Left cardiac atrium (tissue), 4 donors: ENCODE measurements at places on chromosomes 5 and 9. TPM values are rescaled to one million over a fixed set of nuclear protein-coding genes. Genes with fewer than 3 reads are reported as not detected.
A peak's percentile ranks its signal among the peaks of the same experiment; 100 is the strongest.

SLC6A7 gene
- total RNA-seq, result not detected

DNA sequence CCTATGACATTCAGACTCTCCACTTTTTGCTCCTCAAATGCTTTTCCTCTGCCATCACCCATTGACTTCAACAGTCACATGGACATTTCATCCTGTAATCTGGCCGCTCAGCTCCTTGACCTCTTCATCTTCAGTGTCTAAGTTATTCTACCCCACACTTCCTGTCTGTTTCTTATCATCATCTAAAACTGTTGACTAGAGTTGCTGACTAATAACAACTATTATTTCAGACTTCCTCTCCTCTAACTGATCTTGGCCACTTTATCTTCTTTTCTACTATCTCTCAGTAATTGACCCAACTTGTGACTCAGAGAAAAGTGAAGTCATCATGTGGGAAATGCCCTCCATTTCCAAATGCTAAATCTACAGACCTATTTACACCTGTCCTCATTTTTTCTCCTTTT lies 254.7 kb upstream of the TRPC7 start:
- DNase-seq, result no peak

DNA sequence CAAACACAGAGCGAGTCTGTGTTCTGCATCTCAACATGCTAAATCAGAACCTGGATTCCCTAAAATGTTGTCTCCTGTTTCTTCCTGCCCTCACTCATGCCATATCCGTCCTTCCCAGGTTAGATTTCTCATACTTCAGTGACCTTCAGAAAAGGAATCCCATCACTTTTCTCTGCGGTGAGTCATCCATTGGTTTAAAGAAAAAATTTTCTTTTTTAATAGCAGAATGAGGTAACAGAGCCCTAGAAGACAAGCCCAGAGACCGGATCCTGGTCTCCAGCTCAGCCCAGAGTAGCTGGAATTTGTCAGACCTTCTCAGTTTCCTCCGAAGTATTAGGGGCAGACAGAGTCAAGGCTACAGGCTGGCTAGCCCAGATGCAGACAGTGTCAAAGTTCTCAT lies 143.2 kb upstream of the DMRT1 start:
- no peak for DNase-seq

DNA sequence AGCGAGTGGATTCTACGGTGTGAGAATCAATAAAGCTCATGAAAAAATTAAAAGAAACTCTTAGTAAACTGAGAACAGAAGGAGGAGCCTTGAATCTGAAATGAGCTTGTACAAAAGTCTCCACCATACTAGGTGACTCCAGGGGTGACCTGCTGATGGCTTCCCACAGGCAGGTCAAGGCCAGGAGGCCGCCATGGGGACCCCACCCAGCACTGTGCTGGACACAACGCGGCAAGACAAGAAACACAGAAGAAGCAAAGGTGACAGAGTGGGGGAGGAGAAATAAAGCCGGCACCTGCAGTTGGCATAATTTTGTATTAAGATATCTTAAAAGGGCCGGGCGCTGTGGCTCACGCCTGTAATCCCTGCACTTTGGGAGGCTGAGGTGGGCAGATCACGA lies 12.1 kb upstream of the SLC6A19 start:
- no peak for DNase-seq

GRCh38 chr5:147417135-147417813 lies 92.6 kb downstream of the DPYSL3 start:
- peak; percentile 74 for DNase-seq

DNA sequence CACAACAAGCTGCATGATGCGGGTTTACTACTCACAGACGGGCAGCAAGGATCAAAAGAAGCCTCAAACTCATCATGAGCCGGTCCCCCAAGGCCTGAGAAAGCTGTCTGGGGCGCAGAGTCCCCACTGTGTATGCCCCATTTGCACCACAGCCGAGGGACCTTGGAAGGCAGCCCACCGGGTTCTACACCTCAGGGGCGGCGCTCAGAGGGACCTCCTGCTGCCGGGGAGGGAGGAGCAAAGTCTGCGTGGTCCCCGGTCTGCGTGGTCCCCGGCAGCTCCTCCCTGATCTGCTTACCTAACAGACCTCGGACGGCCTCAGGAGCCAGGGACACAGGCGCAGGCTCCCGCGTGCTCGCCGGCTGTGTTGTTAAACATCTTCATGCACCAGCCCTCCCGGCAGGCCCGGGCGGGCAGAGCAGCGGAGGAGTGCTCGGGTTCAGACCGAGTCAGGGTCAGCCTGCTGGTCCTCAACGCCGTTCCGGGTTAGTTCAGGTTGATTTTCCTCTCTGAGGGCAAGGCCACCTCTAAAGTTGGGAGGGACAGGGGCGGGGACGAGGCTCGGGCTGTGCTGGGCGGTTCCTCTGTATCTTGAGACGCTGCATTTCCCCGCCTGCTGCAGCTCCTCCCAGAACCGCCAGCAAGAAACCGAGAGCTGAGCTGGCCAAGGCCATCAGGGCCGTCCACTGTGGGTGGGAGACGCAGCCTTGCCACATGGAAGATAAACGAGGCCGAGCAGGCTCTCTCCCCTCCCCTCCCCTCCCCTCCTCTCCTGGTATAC lies 74.6 kb downstream of the MRPL36 start:
- no peak for DNase-seq

GRCh38 chr5:62720031-62720441 lies 141.4 kb downstream of the LRRC70 start:
- DNase-seq, result no peak

- DNase-seq, result no peak
Observed at GRCh38 chr5:96569770-96570169, 92.4 kb upstream of the CAST start.

CDX1 gene
- total RNA-seq, result not detected

- DNase-seq, result no peak
Observed at GRCh38 chr5:10673017-10673389, 88.0 kb downstream of the DAP start.

DNA sequence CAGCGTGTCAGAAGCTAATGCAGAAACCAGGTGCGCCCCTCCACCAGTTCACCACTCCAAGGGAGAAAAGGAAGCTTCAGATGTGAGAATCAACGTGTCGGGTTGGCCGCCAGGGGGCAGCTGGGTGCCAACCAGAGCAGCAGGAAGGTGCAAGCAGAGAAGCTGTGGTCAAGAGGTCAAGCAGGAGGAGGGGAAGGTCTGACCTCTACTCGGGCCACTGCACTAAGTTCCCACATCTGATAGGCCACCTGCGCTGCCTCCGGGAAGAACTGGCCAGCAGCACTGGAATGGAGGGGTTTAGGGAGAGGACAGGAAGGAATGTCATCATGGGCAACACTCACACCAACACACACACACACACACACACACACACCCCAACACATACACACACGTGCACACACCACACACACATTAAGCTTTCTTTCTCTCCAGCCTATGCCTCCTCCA lies 31.4 kb downstream of the ANXA6 start:
- DNase-seq, result peak; percentile 77

GRCh38 chr5:65951330-65951729 lies 25.0 kb downstream of the ERBIN start:
- DNase-seq, result no peak

DNA sequence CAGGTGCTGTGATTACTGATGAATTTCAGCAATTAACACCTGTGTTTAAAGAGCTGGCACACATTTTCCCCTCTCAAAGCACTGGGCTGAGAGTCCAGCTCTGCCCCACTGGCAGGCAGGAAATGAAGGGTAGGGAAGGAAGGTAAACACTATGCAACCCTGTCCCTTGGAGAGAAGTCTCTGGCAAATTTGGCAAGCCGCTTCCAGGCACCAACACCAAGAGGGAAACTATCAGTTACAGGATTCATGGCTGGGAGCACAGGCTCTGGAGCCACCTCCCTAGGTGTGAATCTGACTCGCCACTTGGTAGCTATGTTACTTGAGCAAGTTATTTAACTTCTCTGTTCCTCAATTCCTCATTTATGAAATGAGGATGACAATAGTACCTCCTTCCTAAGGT lies 3.3 kb downstream of the ANKS6 start:
- no peak for DNase-seq

- DNase-seq, result no peak
Observed at GRCh38 chr5:88698290-88698689, 184.7 kb downstream of the MEF2C start.

DNA sequence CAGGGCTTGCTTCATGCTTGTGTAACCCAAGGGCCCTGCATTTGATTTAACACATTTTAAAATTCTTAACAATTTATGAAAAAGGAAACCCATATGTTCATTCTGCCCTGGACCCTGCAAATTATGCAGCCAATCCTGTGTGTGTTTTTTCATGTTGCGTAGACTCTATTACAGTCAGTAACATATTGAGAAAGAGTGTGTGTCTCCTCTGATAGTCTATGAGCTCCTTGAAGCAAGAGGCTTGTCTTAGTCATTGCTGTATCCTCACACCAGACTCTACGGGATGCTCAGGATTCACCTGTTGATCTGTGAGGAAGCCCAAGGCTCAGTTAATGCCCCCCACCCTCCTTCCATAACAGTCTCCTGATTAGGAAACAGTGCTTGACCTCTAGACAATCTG lies 177.3 kb upstream of the DMAC1 start:
- DNase-seq, result no peak
